ENCODE measurements at places on chromosomes 3 and 15.

GRCh38 chr3:181418233-181418632, 293.5 kb upstream of the SOX2 start:
- no peak for DNase-seq

GRCh38 chr3:127745656-127746399, 73.1 kb downstream of the ABTB1 start:
- DNase-seq, result no peak

- DNase-seq, result no peak
Observed at GRCh38 chr3:14423197-14423743, 20.9 kb downstream of the SLC6A6 start.

GRCh38 chr15:57635300-57635909, 43.7 kb downstream of the MYZAP start:
- no peak for DNase-seq

DNA sequence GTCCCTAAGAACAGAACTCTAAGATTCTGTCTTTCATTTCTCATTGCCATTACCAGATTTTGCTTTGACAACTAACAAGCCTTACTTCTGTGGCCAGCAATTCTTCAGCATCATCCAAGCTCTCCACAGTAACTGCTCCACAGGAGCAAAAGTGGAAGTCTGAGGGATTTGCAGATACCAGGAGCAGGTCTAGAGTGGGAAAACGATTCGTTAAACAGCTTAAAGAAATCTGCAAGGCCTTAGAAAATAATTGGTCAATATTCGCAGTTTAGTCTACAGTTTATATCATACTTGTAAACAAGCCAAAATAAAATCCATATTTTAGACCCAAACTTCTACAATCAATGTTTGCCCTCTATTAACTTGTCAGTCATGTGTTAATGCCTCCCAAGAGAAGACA, 24.1 kb downstream of the MYH15 start:
- DNase-seq, result no peak

DNA sequence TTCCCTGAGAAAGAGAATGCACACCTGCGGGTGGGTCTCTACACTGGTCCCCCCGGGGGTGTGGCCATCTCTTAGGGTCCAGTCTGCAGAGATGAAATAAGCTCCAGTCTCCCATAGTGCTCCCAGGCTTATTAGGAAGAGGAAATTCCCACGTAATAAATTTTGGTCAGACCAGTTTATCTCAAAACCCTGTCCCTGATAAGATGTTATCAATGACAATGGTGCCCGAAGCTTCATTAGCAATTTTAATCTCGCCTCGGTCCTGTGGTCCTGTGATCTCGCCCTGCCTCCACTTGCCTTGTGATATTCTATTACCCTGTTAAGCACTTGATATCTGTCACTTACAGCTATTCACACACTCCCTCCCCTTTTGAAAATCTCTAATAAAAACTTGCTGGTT, 46.8 kb downstream of the OR5H15 start:
- DNase-seq, result no peak

DNA sequence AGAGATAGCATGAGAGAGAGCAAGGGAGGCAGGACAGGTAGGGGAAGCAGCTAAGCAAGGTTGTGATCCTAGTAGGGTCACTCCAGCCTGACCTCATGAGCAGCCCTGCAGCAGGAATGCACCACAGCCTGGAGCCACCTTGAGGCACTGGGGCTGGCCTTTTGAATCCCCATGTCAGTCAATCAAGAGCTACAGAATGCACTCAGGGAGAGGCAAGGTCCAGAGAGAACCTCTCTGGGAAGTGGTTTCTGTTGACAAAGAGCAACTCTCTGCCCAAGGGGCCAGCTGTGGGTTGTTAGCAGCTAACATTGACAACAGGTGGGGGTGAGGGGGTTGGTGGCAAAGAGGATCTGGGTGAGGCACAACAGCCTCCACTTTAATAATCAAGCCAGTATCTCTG, 54.6 kb downstream of the TRANK1 start:
- no peak for DNase-seq

- no peak for DNase-seq
Observed at GRCh38 chr3:134253475-134254226, 3.0 kb upstream of the RYK start.

DNA sequence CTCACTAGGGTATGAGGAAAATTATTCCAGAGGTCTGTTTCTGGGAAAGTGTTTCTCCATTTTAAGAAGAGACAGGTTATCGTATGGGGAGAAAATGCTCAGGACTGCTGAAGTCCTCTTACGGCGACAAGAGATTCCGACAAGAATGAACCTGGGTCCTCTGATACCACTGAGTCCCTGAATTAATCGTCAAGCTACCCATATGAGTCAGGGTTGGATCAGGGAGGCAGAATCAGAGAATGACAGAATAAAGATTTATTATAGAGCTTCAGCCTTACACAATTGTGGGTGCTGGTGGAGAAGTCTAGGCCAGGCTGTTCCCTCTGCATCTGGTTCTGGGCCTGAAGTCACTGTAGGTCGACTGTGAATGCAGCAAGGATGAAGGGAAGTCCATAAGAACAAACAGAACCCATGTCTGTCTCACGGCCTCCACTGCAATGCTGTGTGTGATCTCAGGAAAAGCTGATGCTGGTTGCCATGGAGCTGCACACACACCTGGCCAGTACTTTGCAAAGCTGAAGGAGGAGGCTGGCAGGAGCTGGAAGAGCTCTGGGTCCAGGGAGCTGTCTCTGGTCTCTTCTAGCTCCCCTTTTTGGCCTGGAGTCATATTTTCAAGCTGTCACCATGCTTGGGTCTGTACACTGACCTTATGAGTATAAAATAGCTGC, 83.9 kb downstream of the HHLA2 start:
- no peak for DNase-seq

DNA sequence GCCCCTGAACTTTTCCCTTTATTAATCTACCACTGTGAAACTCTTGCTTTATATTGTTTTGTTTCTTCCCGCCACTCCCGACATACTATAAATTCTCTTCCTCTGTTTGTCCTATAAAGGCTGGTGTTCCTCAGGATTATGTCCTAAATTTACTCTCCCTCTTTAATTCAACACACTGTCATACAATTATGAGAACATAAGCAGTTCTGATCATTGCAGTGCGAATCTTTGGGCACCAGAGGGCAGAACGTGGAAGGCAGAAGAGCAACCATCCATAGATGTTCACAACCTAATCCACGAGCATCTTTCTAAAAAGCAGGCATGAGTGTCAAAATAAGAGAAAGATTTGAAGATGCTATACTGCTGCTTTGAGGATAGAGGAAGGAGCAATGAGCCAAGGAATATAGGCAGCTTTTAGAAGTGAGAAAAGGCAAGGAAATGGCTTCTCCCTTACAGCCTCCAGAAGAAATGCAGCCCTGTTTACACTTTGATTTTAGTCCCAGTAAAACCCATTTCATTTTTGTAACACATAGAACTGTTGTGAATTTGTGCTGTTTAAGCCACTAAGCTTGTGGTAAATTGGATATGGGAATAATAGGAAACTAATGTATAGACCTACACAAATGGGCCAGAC, 179.4 kb downstream of the GBE1 start:
- DNase-seq, result no peak

GRCh38 chr3:182268711-182269110, 524.6 kb upstream of the ATP11B start:
- DNase-seq, result no peak

- DNase-seq, result peak; percentile 38
Observed at GRCh38 chr3:113051302-113051711, 60.5 kb downstream of the GTPBP8 start.

- peak; percentile 72 for DNase-seq
Observed at GRCh38 chr15:45587095-45587862, at the start of gene BLOC1S6. BLOC1S6 (plus strand) TSS chr15:45587379; CDS start chr15:45587444, 65 bp downstream.

GRCh38 chr3:31550452-31551251, 17.9 kb downstream of the STT3B start:
- DNase-seq, result no peak

DNA sequence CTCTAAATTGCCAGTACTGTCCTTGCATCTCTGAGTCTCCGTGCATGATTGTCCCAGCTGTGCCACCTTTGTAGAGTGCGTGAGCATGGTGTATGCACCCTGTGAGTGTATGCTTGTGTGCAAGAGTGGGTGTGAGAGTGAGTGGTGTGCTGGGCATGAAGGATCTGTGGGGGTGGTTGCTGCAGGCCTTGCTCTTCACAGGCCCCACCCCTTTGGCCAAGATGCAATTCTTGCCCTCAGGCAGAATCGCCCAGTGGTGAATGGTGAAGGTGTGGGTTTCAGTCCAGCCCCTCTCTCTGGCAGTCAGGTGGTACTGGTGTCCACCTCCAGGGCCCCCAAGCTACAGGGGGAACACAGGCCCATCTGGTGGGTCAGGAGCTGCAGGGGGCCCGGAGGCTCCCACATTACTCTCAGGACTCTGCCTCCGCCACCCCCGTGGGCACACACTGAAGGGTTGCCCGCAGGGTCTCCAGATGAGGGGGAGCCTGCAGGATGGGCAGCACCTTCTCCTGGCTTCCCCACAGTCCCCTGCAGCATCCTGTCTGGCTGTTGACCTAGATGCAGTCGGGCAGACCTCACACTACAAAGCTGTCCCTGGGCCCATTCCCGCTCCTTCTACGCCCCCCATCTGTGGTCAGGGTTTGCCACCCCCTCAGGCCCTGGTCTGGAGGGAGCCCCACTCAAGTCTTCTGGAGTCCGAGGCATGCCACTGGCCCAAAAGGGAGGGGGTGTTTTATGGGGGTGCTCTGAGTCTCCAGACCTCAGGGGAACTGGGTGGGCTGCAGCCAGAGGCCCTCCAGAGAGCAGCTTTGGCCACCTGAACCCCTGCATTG, 8.3 kb upstream of the ROPN1B start:
- DNase-seq, result no peak

DNA sequence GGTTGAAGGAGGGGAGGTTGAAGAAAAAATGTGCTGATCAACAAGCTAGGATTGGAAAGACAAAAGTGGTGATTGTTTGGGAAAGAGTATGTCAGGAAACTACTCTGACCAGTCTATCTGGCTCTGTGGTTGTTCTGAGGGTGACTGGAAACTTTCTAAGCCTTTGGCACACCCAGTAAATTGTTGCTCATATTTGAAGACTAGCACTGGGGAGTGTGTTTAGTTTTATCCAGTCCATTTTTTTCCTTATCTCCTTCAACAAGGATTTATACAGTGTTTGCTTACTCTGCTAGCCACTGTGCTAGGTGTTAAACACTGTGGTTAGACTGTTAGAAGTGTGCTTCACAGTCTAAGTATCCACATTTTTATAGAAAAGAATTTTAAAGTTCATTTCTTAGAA, 28.8 kb downstream of the PPM1L start:
- no peak for DNase-seq
